Stimulated activated CD4-positive, alpha-beta T cell treated with anti-CD3 and anti-CD28 coated beads, Interleukin-1b, Interleukin-23, amount 100 ng/mL, for 1 hour (primary cell): ENCODE measurements at places on chromosomes 3 and 15.

DNA sequence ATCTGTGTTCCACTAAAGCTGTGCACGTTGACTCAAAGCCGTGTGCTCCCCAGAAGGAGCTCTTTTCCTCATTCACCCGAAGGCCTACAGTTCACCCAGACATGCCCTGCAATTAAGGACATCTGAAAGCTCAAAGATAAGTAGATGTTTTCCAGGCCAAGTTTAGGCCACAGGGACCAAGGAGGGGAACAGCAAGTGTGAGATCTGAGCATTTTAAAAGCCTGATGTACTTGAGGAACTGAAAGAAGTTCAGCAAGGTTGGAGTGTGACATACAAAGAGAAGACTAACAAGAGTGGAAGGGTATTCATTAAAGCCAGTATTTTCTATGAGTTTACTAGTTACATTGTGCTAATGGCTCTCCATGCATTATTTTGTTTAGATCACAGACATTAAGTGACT lies 68.0 kb downstream of the CASR start:
- DNase-seq = no peak

GRCh38 chr15:83477172-83477807 lies 30.1 kb downstream of the SH3GL3 start:
- no peak for DNase-seq

DNA sequence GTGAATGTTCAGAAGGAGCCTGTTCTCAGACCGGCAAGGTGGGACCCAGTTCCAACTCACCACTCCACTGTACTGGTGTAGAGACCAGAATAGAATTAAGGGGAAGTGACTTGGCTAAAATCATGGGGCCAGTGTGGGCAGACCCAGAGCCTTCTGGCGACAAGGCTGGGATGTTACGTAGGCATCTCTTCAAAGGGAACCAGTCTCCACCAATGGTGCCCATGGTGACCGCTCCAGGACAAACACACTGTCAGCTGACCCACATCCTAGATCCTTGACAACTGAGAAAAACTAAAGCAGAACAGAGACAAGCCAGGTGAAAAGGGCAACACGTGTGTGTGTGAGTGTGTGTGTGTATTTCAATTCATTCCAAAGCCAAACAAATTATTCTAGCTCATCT lies 321.7 kb upstream of the FRG2C start:
- no peak for DNase-seq

- DNase-seq = no peak
Measured at GRCh38 chr3:142945023-142945422, 18.5 kb downstream of the PAQR9 start.

GRCh38 chr3:98731720-98732285 lies 31.3 kb upstream of the ST3GAL6 start:
- DNase-seq = no peak

DNA sequence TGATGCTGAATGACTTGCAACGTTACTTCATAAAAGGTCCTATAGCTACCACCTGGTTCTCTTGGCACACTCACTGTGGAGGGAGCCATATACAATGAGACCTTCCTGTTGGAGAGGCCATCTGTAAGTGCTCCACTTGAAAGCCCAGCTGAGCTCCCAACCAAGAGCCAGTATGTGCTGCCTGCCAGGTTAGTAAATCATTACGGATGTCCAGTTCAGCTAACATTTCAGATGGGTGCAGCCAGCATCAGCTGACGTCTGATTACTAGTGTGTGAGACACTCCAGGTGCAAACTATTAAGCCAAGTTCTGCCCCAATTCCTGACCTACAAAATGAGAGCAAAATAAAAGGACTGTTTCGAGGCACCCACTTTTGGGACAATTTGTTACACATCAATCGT lies 274.4 kb upstream of the ROBO2 start:
- DNase-seq = no peak

- DNase-seq = no peak
Measured at GRCh38 chr3:149145356-149145755, 15.9 kb downstream of the HPS3 start.
